NB4 (cell line): ENCODE measurements at places on chromosomes 5 and 9.

DNA sequence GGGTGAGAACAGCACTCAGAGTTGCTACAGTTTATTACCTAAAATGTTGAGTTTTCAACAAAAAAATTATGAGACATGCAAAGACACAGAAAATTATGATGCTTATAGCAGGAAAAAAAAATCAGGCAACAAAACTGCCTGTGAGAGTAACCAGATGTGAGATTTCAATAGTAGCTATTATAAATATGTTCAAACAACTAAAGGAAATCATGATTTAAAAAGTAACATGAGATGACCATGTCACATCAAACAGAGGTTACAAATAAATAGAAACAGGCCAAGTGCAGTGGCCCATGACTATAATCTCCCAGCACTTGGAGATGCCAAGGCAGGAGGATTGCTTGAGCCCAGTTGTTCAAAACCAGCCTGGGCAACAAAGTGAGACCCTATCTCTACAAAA, 12.1 kb upstream of the RIMOC1 start:
- DNase-seq = no peak

GRCh38 chr5:139759219-139759721, 36.3 kb upstream of the PSD2 start:
- DNase-seq = no peak

DNA sequence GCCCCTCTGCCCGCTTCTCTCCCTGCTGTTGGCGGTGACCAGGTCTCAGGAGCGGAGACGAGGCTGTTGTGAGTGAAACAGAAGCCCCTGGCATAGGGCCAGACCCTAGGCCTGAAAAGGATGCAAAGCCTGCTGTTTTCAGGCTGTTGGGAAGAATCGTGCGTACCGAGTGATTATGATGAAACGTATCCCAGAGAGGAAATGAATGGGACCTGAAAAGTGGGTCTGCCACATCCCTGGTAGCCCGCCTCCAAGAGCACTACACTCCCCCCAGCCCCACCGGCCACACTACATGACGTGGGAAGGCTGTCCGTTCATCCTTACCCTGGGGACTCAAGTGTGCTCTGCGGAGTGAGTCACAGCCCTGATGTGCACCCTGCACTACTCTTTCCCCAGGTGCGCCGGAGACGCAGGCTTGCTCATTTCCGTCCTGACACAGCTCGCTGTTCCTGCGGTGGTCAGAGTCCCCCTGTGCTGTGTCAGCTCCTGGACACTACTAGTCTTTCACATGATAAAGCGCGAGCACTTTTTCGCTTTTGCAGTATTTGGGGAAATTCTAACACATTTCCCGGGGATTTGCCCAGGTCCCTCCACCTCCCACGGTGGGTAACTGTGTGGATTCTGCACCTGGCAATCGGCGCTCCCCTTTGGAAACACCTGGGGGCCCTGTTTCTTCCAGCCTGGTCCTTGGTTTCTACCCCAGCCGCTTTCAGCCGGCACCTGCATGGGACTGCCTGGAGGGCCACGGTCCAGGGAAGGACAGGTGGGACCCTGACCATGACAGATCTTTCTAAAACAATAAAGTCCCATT, 91.5 kb downstream of the ANKRD33B start:
- no peak for DNase-seq

DNA sequence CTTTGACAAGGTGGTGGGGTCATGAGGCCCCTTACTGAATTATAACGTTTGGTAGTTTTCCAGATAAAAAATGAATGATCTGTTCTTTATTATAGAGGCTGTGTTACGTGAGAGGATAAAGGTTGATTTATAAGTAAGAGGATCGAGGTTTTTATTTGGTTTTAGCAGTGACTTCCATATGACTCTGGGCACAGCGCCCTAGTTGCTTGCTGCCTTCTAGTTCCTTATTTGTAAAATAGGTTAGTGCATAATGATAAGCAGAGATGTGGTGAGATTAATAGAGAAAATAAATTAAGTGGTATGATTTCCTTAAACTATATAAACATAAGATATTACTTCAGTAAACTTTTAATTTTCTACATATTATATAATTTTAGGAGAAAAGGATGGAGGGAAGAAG, 29.8 kb downstream of the MRRF start:
- no peak for DNase-seq

GRCh38 chr9:101029315-101030085, 973 bp downstream of the PLPPR1 start:
- DNase-seq = no peak

DNA sequence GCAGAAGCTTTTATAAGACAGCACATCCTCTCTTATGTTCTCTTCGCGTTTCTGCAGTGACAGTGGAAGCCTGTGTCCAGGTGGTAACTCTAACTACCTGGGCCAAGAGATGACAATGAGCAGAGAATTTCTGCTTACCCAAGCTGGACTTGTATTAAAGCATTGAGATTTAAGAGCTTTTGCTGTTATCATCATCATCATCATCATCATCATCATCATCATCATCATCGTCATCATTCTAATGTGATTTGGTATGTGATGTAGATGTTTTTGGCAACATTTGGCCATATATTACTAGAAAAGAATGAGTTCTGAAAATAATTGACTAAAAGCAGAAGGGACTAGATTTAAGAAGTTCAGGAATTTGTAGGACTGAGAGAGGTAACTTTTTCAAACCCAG, 401.3 kb downstream of the BRINP1 start:
- no peak for DNase-seq

- DNase-seq = no peak
Measured at GRCh38 chr5:76271836-76272235, 131.2 kb upstream of the IQGAP2 start.

DNA sequence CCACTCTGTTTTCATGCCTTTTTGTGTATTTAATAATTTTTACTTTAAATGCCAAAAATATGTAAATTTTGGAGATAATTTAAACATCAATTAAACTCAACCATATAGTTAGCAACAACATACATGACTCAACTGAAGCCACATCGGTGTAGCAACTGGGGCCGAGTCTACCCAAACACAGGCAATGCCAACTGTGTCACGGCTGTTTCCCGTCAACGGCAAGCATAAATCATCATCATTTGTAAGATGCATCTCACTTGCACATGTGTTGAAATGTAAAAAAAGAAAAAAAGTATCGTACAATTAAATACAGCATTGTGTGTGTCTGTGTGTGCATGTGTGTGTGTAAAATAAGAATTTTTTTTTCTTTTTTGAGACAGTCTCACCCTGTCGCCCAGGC, 160.1 kb upstream of the TAS2R1 start:
- no peak for DNase-seq

- DNase-seq = no peak
Measured at GRCh38 chr5:2155556-2155955, 272.8 kb upstream of the IRX4 start.

GRCh38 chr9:105901514-105902109, 207.3 kb downstream of the TMEM38B start:
- peak; percentile 52 for DNase-seq
